ENCODE measurements at places on chromosomes 5 and 9.

DNA sequence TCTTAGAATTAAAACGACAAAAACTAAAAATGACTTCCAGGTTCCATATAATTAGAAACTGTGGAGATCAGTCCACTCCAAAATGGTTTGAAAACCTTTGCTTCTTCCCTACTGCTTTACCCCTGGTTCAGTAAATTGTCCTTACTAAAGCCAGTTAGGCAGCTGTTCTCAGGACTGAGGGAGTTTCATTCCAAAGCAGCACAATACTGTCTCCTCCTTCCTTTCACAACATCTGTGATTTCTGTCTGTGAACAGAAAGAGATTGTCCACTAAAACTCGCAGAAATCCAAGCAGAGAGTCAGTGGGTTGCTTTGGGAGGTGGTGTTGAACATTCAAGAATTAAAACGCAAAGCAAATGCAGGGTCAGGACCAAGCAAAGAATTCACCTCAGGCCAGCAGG, 740.8 kb upstream of the ZNF608 start:
- no peak for DNase-seq

GRCh38 chr9:83972286-83972685, 7.7 kb downstream of the HNRNPK start:
- DNase-seq: no peak

DNA sequence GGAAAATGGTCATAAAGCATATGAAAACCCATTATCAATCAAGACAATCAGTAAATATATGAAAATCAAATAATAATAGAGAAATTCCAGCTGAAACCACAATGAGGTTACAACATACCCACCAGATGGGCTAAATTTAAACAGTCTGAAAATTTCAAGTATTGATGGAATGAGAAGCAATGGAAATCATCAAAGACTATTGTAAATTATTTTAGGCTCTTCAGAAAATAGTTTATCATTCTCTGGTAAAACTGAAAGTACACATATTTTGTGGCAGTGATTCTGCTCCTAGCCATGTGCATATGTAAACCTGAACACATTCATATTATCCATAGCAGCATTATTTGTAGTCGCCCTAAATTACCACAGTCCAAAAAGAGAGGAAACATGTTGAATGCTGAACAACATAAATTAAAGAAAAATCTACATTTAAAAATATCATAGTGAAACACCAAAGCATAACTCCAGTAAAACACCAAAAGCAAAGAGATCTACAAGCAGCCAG, 215.3 kb downstream of the PRELID2 start:
- DNase-seq: no peak

DNA sequence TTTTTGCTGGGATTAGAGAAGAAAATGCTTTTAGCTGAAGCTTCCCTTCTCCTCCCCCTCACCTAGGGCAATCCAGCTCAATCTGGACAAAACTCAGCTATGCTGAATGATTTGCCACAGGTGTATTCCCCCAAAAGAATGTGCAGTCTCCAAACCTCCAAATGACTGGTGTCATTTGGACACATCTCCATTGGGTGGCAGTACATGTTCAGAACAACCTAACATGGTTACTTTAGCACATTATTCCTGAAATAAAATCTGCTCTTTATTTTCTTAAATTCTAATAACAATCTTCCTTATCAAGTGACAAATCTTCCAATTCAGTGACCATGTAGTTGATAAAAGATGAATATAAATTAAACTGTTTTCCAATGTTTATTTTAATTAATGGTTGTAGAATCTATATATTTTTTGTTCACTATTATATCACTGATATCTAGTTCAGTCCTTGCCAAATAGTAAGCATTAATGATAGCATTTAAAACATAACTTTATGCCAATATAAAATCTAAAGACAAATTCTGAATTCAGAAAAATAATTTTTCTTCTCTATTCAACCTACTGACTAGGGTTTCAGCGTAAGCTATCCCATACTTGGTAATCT, 61.3 kb upstream of the MOCS2 start:
- no peak for DNase-seq

GRCh38 chr9:113504725-113505590, 41.4 kb downstream of the RGS3 start:
- no peak for DNase-seq

DNA sequence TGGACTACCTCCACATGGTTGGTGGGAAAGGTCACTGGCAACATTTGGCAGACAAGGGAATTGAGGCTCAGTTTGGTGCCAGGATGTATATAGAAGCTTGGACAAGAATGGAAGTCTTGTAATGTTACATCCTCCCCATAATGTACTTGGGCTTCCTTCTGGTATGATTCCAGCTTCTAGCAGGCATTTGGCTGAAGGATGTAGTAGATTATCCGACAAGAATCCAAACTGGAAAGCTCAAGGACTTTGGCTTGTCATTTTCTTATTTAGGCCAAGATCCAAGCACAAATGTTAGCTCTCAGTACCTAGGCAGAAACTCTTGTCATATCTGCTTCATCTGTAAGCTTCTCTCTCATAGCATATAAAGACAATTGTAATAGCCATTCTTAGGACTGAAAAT, 209.1 kb downstream of the MAPKAP1 start:
- DNase-seq: no peak

GRCh38 chr5:105619725-105620124, 2051.0 kb downstream of the EFNA5 start:
- no peak for DNase-seq

DNA sequence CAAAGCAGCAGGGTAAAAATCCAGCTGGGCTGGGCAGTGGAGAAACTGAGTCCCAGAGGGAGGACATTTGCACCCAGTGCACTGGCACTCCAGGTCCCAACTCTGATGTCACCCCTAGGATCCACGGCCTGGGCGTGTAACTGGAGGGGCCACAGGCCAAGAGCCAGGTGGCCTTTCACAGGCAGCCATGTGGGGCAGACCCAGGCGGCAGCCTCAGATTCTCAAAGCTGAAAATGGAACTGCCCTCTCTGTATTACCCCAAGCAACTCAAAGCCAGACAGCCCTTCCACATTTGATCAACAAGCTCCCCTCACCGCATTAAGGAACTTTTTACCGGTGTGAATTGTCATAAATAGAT, 46.7 kb downstream of the RASGEF1C start:
- DNase-seq: no peak

DNA sequence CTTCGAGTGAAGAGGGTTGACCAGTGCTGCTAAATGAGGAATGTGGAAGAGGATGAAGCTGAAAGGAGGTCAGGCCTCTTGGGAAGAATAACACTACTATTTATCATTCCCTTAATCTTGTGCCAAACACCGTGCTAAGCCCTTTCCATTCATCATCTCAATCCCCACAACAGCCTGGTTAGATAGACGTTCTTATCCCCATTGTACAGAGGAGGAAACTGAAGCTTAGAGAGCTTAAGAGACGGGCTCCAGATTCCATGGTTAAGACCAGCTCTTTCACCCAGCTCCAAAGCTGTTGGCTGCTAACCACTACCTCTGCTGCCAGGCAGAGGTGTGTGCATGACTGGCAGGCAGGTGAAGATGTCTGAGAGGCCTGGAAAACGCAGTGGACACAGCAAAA, 868 bp upstream of the EPB41L4B start:
- DNase-seq: no peak

- peak; percentile 82 for DNase-seq
Measured at GRCh38 chr5:180353048-180353979, at the start of gene GFPT2. GFPT2 (minus strand) TSS chr5:180353336; CDS start chr5:180353217, 119 bp downstream.

- DNase-seq: no peak
Measured at GRCh38 chr5:39419796-39420195, 5.0 kb downstream of the DAB2 start.

DNA sequence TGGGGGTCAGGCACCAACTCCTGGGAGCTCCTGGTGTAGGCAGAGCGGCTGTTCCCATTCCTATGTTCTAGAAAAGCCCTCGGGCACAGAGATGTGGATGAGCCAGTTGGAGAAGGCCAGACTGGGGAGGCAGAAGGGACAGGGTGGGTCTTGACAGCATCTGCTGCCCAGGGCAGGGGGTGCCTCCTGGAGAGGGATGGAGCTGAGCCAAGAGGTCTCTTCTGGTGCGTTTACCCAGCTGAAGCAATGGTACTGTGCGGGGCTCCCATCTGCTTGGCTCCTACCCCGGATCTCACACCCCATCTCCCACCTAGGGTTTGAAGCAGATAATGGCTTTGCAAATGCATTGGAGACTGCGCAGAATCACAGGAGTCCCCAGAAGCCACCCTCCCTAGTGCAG, 41.3 kb downstream of the SHB start:
- no peak for DNase-seq

GRCh38 chr5:139707445-139708003, 59.4 kb downstream of the CXXC5 start:
- DNase-seq: no peak

- peak; percentile 25 for DNase-seq
Measured at GRCh38 chr5:14250084-14250695, 107.0 kb downstream of the TRIO start.

DNA sequence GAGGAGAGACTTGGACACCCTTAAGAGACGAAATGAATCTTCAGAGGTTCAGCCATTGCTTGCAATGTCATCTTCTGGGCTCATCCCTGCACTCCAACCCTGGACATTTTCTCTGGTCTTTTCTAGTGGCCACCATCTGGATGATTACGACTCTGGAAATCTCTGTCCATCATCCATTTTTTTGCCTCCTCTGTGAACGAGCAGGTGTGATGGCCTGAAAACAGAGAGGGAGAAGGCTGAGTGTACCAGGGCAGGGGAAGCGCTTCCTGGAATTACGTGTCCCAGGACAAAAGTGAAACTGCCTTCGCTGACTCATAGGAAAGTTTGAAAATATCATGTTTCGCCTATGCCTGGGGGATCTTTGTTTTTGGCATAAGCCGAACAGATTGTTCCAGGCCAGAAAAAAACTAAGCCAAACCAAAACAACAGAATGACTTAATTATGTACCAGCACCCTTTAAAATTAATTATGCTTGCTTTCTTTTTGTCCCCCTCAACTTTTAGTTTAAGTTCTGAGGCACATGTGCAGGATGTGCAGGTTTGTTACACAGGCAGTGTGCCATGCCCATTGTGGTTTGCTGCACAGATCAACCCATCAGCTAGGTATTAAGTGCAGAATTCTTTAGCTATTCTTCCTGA, 31.9 kb downstream of the ANKRD33B start:
- DNase-seq: no peak

- DNase-seq: no peak
Measured at GRCh38 chr5:142654578-142655058, 31.3 kb downstream of the FGF1 start.

DNA sequence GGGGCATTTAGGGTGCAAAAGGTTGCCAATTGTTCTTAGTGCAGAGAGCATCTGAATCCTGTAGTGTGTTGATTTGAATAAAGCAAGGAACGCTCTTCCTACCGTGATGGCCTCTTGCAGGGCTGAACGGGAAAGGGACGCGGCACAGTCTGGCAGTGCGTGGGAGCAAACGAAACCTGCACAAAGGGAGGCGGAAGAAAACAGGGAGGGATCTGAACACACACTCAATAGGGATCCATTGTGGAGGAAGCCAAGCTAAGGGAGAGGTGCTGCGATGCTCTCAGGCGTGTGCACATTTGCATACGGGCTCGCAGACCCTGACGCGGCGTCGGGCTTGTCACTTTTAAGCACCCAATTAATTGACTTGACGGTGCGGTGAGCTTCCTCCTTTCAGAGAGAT, 414.0 kb upstream of the IRX1 start:
- DNase-seq: no peak

GRCh38 chr5:1164696-1165630, 36.4 kb upstream of the SLC6A19 start:
- DNase-seq: no peak

DNA sequence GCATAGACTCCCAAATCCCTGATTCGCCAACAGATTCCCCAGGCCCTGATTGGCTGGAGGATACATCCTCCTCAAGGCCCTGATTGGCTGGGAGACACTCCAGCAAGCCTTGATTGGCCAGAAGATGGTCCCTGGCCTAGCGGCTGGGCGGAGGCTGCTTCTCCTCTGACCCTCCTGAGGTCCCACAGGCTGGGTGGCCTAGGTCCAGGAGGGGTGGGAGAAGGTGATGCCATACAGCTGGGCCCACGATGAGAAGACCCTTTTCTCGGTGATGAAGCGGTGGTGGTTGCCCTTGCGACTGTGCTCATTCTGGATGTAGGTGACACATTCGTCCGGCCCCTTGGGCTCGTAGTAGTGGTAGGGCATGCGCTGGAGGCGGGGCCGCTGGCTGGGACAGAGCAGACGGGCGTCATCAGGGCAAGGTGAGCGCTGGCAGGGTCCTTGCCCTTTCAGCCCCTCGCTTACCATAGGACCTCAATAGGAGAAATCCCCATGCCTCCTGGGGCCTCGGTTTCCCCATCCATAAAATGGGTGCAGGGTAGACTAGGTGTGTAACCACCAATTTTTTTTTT, 9.0 kb upstream of the AK1 start:
- no peak for DNase-seq

GRCh38 chr9:79707589-79707988, 135.8 kb downstream of the TLE4 start:
- no peak for DNase-seq

DNA sequence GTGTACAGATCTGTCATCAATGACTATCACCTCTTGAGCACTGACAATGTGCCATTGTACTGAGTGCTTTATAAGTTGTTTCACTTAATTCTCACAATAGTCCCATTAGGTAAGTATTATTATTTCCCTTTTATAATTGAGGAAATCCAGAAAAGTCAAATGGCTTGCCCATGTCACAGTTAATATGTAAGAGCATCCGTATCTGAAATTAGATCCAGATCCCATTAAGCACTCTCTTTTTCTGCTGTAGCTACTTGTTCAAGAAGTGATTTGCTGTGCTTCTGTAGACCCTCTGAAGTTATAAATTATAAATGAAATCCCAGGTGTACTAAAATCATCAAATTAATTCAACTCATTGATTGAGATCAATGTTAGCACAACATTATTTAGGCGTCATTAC, 94.7 kb downstream of the INIP start:
- no peak for DNase-seq

DNA sequence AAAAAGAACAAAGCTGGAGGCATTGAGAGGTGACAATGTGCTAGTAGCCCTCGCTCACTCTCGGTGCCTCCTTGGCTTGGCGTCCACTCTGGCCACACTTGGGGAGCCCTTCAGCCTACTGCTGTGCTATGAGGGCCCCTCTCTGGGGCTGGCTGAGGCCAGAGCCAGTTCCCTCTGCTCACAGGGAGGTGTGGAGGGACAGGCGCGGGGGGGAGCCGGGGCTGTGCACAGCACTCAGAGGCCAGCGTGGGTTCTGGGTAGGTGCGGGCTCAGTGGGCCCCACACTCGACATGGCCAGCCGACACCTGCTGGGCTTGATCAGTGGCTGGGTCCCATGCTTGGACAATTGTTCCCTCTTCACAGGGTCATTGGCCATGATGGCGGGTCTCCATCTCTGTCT, 202.5 kb upstream of the GRAMD2B start:
- DNase-seq: no peak
